ENCODE measurements at places on chromosomes 13 and 19.

GRCh38 chr13:48976576-48977285 is 1.0 kb downstream of the FNDC3A start:
- DNase-seq = no peak

DNA sequence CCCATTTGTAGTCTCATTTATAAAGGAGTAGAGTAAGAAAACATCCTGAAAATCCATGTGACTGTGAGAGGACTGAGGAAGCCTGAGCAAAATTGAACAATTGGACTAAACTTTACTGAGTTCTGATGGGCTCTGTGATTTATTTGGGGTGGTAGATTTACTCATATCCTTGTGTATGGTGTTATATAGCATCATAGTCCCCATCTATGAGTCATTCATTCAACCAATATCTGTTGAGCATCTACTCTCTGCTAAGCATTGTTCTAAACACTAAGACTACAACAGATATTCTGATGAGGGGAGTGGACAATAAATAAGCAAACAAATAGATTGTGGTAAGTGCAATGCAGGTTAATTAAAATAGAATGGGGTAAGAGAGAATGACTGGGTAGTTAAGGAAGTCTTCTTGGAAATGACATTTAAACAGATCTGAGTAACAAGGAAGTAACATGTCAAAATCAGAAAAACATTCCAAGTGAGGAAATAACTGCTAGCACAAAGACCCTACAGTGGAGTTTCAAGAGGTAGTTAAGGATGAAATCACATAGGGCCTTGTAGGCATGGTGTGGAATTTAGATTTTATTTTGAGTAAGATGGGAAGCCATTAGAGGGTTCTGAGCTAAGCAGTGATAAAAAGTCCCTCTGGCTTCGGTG is 36.3 kb upstream of the MLNR start:
- peak; percentile 6 for DNase-seq

GRCh38 chr19:45492137-45492626 is 4.7 kb downstream of the RTN2 start:
- no peak for DNase-seq

DNA sequence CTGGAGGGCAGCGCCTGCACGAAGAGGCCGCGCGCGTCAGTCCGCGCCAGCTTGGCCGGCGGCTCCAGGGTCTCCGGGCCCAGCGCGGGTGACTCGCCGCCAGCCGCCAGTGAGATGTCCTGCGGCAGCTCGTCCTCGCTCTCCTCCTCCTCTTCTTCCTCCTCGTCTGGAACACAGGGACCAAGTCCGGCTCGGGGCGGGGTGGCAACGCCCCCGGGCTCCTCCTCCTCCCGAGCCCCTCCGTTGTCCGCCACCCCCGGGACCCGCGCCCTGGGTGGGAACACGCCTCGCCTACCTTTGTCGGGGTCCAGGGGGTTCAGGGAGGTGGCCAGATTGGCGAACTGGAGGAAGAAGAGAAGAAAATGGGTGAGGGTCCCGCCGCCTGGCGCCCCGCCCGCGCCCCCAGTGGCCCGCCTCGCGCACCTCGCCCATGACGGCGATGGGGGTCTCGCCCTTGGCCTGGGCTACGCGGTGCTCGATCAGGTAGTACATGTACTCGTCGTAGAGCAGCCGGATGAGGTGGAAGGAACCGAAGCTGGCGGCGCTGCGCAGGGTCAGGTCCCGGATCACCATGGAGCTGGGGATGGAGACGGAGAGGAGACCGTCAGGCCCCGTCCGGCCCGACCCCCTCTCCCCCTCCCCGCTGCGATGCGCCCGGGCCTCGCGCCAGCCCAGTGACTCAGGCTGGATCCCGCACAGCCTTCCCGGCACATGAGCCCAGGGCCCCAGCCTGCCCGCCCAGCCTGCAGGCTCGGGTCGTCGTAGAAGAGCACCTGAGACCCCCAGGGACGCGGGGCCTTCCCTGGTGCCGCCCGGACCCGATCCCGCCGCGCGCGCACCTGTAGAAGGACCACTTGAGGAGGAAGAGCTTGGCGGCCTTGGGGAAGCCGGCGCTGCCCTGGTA is 10.6 kb downstream of the DCAF15 start:
- DNase-seq = peak; percentile 55

- DNase-seq = no peak
Observed at GRCh38 chr13:26477681-26478080, 79.8 kb upstream of the WASF3 start.

DNA sequence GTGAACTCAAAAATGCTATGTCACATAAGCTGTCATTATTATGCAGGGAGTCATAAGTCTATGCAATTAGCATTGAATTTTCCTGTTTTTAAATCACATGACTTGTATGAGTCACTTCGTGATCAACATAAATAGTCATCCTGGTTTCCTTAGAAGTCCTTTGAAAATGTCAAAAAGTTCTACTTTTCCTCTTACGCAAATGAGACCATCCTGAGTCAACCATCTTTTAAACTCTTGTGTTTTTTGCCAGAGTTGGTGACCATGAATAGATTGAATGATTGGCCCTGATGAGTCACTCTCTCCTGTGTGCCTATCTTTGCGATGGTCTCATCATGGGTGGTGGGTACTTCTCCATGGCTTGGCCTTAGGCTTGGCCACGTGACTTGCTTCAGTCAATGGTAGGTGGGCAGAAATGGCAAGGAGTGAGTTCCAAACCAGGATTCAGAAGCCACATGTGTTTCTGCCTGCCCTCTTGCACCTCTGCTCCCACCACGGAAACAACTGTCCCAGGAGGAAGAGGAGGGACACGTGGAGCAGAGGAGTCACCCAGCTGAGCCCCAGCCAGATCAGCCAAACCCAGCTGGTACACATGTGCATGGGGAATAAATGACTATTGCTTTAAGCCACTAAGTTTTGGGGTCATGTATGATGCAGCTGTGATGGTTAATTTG is 123.5 kb upstream of the CACNA1A start:
- DNase-seq = peak; percentile 87

DNA sequence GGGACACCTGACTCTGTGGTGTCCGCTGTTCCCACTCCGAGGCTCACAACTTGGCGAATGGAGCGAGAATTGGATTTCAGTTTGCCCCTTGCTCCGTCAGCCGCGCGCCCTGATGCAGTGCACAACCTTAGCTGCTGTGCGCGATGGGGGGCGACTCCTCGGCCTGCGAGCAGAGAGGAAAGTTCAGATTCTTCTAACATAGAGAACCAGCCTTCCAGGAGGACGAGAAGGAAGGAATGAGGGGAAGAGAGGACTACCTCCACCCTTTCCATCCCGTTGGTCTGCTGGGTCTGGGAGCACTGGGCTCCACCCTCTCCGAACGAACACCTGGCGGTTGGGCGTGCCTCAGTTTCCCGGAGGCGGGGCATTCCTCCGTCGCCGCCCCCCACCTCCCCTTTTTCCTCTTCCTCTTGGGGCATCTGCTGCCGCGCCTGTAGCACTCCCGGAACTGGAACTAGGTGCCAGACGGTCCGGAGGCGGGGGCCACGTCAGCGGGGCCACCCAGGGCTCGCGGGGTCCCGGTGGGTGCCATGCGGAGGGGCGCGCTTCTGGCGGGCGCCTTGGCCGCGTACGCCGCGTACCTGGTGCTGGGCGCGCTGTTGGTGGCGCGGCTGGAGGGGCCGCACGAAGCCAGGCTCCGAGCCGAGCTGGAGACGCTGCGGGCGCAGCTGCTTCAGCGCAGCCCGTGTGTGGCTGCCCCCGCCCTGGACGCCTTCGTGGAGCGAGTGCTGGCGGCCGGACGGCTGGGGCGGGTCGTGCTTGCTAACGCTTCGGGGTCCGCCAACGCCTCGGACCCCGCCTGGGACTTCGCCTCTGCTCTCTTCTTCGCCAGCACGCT is at the start of gene KCNK6:
Gene KCNK6 (plus strand): TSS at position 425 of the 838 bp plus-strand sequence. CDS start 106 bp downstream, at position 531.
- no peak for DNase-seq

DNA sequence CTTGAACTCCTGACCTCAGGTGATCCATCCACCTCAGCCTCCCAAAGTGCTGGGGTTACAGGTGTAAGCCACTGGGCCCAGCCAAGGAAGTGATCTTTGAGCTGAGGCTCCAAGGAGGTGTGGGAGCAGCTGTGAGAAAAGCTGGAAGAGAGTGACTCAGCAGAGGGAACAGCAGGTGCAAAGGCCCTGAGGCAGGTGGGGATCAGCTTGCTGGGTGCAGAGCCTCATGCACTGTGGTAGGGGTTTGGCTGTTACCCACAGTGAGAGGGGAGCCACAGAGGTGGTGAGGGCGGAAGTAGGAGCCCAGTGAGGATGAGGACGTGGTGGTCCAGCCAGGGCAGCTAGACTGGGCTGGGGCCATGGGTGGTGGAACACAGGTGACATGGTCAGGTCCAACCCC is 6.5 kb downstream of the NPAS1 start:
- no peak for DNase-seq

DNA sequence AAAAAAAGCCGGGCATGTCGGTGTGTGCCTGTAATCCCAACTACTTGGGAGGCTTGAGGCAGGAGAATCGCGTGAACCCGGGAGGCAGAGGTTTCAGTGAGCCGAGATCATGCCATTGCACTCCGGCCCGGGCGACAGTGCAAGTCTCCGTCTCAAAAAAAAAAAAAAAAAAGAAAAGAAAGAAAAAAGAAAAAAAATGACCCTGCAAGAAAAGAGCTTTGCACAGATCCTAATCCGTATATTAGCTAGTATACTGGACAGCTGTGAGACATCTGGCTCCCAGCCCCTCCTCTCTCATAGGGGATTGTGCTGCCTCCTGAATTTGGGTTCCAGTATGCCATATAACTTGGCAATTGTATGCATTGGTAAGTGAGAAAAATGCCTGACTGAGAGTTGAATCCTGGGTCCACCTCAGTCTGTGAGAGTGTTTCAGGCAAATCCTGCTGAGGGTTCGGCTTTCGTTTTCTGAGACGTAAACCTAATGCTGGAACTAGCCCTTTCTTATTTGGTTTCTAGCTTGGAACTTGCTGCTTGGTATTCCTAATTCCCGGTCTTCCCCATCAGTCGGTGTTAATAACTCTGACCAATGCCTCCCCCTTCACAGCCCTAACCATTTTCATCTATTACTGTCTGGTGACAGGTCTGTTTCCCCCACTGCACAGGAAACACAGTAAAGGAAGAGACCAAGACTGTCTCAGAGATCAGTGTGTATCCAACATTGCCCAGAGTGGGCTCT is 1.3 kb upstream of the AKT2 start:
- DNase-seq = no peak

Measured in fibroblast of skin of right biceps (primary cell).